Cerebellar nuclear complex (tissue), 1 donor: ENCODE measurements at places on chromosomes 2 and 18.

- DNase-seq = no peak
Observed at GRCh38 chr2:189379287-189379630, 62.0 kb upstream of the WDR75 start.

- DNase-seq = no peak
Observed at GRCh38 chr18:37541517-37541916, 24.1 kb downstream of the CELF4 start.

DNA sequence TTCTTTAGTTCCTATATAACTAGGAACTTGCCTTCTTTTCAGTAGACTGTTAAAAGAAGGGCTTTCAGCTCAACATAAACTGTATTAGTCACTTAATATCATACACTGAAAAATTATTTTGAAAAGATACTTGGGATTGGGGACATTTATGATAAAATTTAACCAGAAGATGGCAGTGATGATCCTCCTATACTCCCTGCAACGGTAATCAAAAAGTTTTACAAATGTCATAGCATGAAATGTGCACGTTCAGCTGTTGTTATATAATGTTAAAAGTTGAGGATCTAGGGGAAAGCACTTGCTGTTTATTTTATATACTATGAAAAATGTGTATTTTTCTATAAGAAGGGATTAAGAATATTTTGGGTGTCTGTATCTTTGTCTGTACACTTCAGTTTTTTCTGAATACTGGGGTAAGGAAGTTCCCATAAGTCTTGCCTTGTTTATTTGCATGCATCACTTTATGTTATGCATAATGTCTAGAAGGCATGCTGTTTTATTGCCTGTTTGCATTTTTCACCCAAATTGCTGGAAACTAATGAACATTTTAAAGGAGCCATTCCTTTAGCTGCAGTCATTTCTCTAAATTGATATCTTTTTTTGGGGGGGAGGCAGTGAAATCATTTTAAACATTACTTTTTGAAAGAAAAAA, 19.0 kb downstream of the DYNC1I2 start:
- no peak for DNase-seq

DNA sequence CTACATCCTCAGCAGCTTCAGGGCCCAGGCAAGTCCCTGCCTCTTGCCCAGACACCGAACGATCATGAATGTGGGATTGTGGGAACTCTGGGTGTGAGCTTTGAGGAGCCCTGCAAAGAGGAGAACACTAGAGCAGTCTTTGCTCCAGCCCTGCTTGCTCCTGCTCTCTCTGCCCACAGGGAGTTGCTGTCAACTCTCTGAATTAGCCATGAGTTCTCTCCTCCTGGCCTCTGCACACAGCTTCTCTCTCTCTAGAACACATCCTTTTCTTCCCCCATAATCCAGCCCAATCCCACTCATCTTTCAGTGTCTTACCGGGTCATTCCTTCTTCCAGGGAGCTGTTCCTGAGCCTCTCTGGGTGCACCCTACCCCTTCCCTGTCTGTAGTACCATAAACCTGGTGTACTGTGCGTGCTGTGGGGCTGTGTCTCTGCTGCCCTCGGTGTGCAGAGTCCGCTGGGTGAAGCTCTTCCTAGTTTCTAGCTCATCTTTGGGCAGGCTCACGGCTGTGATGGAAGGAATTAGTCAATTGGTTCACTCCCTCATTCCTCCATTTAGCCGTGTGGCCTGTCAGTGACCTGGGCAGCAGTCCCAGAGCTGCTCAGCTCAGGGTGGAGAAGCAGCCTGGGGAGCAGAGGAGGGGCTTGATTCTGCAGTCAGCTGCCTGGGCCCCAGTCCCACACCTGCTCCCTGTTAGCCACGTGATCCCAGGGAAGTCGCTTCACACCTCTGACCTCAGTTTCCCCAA, 132.9 kb upstream of the HDAC4 start:
- no peak for DNase-seq

GRCh38 chr18:75264926-75265597, 54.5 kb downstream of the TSHZ1 start:
- DNase-seq = no peak

DNA sequence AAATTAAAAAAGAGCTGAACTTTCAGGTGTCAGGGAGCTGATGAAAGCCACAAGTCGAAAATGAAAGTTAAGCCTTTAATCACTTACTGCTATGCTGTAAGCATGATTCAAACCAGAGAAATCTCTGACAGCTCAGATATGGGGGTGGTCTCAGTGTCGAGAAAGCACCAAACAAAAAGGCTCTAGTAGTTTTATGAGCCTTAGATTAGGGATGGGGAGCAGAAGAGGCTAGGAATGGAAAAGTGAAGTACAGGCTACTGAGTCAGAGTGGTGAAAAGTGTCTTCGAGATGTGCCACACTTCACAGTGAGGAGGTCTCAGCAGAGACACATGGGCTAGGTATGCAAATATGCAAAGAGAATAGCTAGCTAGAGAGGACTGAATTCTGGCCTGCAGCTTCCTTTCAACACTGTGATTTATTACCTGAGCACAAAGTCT, 482.2 kb downstream of the SPAG16 start:
- no peak for DNase-seq

DNA sequence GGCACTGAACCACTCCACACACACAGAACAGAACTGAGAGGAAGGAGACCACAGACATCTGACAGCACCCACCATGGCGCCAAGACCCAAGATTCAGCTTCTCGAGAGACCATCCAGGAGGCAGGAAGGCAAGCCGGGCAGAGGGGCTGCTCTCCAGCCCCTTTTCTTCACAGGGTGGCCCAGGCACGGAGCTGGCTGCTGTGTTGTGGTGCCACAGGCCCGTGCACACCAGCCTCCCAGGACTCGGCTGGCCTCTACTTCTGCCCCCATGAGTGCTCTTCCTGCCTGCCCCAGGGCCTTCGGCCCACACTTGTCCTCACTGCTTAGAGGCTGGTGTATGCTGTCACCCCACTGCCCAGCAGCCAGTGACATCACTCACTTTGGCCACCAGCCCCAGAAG, 547.6 kb upstream of the RAB6C start:
- DNase-seq = no peak

GRCh38 chr2:176704282-176704858, 435.1 kb downstream of the MTX2 start:
- no peak for DNase-seq
